ENCODE measurements at places on chromosomes 7 and 10. TPM values are rescaled to one million over a fixed set of nuclear protein-coding genes. Genes with fewer than 3 reads are reported as not detected.

- DNase-seq: no peak
These were observed 154.7 kb downstream of the ANK3 start for GRCh38 chr10:60235001-60235400.

- no peak for DNase-seq
These were observed 4.3 kb downstream of the SLC29A3 start for GRCh38 chr10:71323407-71323806.

GRCh38 chr7:50189371-50189770 lies 96.3 kb upstream of the ZPBP start:
- DNase-seq: no peak

- no peak for DNase-seq
These were observed 35.0 kb downstream of the LHPP start for GRCh38 chr10:124496620-124497019.

- no peak for DNase-seq
These were observed 11.9 kb downstream of the CDH23 start for GRCh38 chr10:71408436-71409225.

Gene CALY
- not detected for polyA plus RNA-seq

Gene TAC1
- polyA plus RNA-seq: 2.0 TPM

Gene RET
- 2.4 TPM for polyA plus RNA-seq

Gene TPST1
- polyA plus RNA-seq: 40.6 TPM

Gene NEUROG3
- polyA plus RNA-seq: not detected

Gene TFAM
- polyA plus RNA-seq: 76.6 TPM
